ENCODE measurements at places on chromosomes 3 and 15.

- DNase-seq, result no peak
Measured at GRCh38 chr3:55322638-55323037, 164.5 kb downstream of the WNT5A start.

DNA sequence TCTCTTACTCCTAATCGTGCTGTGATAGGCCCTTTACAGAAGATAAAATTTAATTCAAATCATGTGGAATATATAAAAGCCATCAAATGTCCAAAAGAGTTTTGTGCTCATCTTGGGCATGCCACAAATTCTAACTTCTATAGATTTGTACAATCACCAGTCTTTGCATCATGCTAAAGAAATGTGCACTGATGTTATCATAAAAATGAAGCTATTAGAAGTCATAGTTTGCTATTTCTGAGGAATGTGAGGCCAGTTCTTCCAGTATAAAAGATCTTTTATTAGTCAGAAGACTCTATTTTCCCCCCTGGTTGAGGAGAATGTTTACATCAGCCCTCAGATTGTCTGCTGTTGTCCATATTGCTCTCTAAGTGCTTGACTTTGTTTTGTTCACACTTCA is 2.1 kb upstream of the ANXA2 start:
- DNase-seq, result peak; percentile 89

GRCh38 chr3:134652409-134652831 is 1.6 kb upstream of the KY start:
- DNase-seq, result peak; percentile 58

DNA sequence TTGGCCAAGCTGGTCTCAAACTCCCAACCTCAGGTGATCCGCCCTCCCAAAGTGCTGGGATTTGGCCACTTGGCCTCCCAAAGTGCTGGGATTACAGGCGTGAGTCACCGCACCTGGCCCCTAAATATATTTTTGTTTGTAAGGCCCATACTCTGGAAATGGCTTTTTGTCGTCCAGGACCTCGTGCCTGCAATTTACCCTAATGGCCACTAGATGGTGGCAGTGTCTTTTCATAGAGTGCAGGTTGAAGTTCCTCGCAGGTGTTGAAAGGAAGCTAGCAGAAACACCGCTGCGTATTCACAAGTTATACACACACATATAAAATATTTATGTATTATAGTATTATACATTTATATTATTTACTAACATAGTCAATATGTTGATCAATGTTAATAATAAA is 97.2 kb downstream of the LRTM1 start:
- DNase-seq, result peak; percentile 16

DNA sequence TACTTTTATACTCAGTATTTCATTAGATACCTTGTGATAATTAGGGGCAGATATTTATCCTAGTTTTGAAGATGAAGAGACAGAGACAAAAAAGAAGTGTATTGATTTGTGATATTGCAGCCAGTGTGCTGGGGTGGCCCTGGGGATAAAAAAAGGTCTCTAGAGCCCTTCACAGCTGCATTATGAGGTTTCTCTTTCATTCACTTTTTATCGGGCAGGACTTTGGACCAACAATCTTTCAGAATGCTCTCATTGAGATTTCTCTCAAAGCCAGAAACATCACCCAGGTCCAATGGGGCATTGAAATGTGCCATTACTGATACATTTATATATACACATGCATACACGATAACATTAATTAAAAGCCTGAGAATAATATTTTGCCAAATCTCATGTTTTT is 20.5 kb upstream of the SELENOT start:
- no peak for DNase-seq

- no peak for DNase-seq
Measured at GRCh38 chr3:151722856-151723255, 10.9 kb upstream of the AADACL2 start.

DNA sequence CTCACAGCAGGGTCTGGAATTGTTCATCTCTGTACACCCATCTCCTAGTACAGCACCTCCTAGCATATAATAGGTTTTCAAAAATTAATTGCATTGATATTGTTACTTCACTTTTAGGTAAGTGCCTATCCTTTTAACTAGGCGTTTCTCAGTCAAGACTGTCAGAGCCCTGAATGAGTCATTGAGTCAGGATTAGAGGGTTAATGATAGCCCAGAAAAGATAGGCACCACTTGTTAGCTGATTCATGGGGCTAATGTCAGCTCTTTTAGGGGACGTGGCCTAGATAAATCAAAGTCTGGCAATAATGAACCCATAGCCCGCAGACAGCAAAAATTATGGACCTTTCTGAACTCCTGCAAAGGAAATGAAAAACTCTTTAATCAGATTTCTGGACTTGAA is 42.9 kb downstream of the TIMP4 start:
- no peak for DNase-seq

DNA sequence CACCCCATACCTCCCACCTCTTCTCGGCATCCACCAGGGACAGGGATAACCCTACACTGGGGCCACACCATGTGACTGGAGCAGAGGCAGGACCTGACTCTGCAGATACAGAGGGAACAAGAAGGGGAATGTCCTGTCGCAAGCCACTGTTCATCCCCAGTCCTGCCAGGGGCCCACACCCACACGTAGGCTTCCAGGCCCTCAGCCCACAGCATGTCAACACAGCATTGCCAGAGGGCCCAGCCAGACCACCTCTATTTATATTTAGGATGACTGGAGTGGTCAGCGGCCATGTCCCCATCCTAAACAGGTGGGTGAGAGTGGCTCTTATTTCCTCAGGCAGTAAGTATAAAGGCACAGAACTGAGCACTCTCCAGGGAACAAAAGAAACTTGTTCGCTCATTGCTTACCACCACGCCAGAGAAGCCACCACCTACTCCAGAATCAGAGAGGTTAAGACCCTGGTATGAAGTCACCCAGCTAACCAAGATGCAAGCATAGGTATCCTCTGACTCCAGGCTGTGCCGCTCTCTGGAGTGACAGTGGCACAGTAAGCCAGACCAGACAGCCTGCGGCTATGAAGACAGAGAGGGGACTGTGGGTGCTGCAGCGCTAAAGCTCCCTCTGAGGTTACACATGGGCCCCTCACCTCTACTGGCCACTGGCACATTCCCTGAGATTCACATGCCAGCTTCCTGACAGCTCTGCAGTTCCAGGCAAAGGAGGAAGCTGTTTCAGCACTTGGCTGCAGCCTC is 67.9 kb downstream of the LRIG1 start:
- DNase-seq, result no peak

GRCh38 chr3:147298511-147298982 is 107.8 kb downstream of the ZIC4 start:
- peak; percentile 93 for DNase-seq

DNA sequence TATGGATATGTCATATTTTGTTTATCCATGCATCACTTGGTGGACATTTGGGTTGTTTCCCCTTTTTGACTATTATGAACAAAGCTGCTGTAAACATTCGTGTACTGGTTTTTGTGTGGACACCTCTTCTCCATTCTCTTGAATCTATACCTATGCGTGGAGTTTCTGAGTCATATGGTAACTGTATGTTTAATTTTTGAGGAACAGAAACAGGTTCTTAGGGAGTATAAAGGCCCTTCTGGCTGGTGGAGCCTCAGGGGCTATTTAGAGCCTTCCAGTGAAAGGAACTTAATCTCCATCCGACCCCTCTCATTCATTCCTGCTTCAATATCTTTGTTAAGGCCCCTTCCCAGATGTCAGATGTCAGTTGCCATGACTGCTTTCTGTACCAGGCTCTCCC is 14.1 kb upstream of the CTXND1 start:
- no peak for DNase-seq

DNA sequence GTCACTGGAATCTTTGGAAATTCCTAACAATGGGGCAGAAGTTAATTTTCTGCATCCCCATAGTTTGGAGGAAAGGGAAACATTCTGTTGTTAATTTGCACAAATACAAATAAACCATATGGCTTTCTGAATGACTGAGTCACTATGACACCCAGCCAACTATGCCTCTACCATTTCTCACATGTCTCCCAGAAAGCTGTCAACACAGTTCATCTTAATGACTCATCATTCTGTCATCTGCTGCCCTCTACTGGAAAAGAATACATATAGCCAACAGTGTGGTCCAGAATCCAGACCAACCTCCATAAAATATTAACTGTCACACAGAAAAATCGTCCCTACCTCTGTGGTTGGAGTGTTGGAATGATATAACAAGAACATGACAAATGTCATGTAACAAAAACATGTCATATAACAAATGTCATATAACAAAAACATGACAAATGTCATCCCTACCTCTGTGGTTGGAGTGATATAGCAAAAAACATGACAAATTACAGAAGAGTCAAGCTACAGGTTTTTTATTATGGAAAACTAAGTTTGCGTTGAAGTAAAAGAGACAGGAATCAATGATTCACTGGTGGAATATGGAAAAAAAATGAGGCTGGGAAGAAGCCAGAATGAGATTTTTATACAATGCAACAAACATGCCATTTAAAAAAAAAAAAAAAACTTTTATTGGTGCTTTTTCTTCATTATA is 47.7 kb upstream of the GYG1 start:
- DNase-seq, result peak; percentile 95

DNA sequence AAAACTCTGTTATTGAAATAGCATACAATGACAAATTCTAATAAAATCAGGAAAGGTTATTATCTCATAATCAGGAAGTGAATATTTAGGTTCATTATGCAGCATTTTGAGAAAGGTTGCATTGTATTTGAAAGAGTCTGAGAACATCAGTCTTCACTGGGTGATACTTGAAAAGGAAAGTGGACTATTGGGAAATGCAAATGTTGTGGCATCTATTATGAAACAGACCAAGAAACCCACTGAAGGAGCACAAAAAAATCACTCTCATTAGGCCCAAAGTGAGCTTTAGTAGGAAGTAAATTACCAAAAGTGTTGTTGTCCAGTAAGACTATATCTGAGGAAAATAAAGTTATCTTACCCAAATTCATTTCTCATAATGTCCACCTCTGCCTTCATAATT is 90.8 kb downstream of the ZPLD1 start:
- no peak for DNase-seq

GRCh38 chr15:31389576-31389975 is 62.9 kb downstream of the KLF13 start:
- DNase-seq, result no peak

- no peak for DNase-seq
Measured at GRCh38 chr15:85063522-85064079, 81.9 kb downstream of the PDE8A start.

- peak; percentile 24 for DNase-seq
Measured at GRCh38 chr15:52746162-52746757, 43.9 kb downstream of the ONECUT1 start.

DNA sequence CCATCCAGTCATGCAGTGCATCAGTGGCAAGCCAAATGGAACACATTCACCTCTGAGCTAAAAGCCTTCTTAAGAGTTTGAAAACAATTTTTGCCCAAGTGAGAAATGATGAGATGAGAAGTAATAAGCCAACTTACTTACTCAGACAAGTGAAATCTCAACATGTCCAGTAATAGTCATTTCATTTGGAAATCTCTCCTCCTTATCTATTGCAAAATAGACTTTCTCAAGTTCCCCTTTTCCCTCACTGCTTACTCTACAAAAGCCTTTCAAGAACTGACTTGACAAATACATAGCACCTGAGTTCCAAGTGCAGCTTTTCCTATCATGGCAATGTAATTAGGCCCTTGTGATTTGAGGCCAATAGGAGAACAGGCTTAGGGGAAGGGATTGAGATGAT is 282.3 kb downstream of the SLC9A9 start:
- no peak for DNase-seq

DNA sequence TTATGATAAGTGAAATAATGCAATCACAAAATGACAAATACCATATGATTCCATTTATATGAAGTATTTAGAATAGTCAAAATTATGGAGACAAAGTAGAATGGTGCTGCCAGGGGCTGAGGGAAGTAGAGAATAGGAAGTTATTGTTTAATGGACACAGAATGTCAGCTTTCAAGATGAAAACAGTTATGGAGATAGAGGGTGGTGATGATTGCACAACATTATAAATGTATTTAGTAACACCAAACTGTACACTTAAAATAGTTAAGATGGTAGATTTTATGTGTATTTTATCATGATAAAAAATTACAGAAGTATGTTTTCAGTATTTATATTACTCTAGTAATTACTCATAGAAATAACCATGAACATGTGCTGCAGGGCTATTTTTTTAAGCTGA is 100.8 kb upstream of the AZI2 start:
- no peak for DNase-seq

- no peak for DNase-seq
Measured at GRCh38 chr3:85567071-85567676, 608.4 kb downstream of the CADM2 start.

DNA sequence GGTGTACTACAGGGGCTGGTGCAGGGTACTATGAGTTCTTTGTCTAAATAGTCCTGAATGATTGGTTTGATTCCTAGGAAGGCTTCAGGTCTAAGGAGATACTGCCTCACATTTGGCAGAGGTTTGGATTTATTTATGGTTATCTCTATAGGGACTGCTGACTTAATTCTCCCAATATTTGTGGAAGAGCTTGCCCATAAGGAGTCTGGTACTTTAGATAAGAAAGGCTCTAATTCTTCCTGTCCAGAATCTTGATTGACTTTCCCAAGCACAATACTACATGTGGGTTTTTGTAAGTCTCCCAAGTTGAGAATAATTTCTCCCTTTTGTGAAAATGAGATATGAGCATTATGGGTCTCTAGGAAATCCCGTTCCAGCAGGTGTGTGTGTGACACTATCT is 36.7 kb upstream of the AP4E1 start:
- no peak for DNase-seq

GRCh38 chr3:54863366-54863765 is 64.5 kb downstream of the LRTM1 start:
- peak; percentile 31 for DNase-seq

DNA sequence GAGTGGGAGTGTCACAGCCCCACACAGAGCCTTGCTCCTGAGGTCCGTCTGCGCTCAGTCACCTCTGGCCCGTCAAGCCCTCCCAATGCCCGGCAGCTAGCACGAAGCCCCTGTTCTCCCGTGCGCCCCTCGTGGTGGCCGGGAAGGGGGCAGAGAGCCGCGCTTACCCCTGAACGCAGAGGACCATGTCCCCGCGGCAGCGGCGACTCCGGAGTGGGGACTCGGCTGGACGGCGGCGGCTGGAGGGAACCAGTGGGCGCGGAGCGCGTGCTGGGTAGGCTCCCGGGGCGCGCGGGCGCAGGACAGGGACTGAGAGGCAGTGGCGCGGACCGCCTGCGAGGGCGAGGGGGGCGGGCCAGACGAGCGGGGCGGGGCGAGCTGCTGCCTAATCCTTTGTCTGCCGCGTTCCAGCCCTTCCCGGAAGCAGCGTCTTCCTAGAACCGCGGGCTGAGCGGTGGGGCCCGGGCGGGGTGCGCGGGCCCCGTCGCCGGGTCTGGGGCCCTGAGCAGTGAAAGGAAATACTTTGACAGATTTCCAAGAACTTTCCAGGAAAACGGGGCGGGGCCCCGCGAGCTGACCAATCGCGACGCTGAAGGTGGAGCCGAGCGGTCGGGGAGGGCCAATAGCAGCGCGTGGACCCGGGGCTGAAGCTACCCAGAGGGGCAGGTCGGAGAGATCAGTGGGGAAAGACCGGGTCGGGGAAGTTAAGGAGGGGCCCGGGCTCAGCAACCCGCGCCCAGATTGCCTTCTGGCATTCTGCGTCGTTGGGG is at the start of gene CISH:
CISH (minus strand) TSS at position 311 of the 770 bp plus-strand sequence; CDS start at position 187, 124 bp downstream.
- peak; percentile 93 for DNase-seq

DNA sequence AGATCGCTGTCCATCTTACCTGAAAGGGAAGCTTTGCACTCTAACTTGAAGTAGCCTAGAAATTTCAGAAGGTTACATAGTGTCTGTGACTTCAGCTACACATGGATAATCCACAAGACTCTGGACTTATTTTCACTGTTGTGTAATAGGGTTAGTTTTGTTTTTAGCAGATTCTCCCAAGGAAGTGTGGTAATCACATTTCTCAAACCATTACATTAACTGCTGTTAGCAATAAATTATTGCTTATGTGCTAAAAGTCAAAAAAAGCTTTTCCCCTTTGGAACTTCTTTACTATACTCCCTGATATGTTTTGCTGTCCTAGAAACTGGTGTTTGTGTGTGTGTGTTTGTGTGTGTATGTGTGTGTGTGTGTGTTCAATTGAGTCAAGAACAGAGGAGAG is 351.8 kb upstream of the TPRG1 start:
- DNase-seq, result no peak

Measured in EL (cell line).